ENCODE measurements at places on chromosomes 4 and X. TPM values are rescaled to one million over a fixed set of nuclear protein-coding genes. Genes with fewer than 3 reads are reported as not detected.

The IL1RAPL2 gene
- not detected for total RNA-seq

The BEX1 gene
- not detected for total RNA-seq

The SPINK2 gene
- not detected for total RNA-seq

The MAGEC3 gene
- not detected for total RNA-seq

The GPRIN3 gene
- 5.7 TPM for total RNA-seq

The TRIM75 gene
- total RNA-seq: not detected

The PAGE5 gene
- total RNA-seq: not detected

The RNF212 gene
- 1.2 TPM for total RNA-seq

The SPARCL1 gene
- total RNA-seq: not detected

The NPY1R gene
- 0.08 TPM for total RNA-seq

Measured in A549 treated with CpdA at 1 μM for 4 hours (cell line).